ENCODE measurements at places on chromosomes 5 and 9.

DNA sequence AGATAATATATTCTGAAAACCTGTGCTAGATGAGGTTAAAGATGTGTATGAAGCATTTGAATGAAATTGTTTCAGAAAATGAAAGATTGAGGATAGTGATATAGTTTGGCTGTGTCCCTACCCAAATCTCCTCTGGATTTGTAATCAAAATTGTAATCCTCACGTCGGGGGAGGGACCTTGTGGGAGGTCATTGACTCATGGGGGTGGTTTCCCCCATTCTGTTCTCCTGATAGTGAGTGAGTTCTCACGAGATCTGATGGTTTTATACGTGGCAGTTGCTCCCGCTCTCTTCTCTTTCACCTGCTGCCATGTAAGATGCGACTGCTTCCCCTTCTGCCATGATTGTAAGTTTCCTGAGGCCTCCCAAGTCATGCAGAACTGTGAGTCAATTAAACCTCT, 2.0 kb upstream of the TEX48 start:
- DNase-seq, result no peak

DNA sequence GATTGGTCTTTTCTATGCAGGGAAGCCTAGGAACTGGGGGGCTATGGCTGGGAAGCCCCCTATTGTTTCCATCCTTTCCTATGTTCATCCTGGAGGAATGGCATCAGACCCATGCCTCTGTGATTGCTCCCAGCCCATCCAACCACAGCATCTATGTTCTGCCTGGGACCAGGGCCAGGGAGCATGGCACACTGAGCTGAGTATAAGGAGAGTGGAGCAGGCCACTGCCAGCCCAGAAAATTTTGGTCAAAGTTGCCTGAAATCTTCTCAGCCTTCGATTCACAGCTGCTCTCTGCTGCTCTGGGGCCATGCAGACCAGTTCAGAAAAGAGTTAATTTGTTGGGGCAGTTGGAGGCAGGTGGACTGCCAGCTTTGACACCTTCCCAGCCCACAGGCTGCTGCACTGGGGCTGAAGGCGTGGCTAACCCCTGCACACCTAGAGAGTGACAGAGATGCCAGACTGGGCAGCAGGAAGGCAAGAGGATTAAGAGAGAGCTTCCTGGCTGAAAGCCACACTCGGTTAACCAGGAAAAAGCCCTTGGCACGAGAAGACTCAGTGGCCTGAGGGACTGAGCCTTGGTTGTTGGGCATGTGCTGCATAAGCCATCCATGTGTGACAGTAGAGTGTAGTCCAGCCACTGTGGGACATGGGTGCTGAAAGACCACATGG, 12.1 kb downstream of the TGFBI start:
- DNase-seq, result no peak

DNA sequence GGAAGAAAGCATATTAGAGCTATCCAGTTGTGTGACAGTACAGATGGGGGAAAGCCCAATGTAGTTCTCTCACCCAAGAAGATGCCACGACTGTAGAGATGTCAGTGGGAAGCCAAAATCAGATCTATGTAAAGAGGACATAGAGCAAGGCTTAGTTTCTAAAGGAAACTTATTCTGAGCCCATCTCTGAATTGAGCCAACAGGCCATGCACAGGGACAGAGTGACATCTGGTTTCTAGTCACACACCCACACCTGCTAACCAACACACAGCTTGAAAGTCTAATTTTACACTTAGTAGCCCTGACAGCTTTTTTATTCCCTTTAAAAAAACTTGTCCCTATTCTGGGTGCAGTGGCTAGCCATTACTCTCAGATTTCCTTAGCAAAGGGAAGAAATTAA, 22.3 kb downstream of the PRELID2 start:
- DNase-seq, result no peak

DNA sequence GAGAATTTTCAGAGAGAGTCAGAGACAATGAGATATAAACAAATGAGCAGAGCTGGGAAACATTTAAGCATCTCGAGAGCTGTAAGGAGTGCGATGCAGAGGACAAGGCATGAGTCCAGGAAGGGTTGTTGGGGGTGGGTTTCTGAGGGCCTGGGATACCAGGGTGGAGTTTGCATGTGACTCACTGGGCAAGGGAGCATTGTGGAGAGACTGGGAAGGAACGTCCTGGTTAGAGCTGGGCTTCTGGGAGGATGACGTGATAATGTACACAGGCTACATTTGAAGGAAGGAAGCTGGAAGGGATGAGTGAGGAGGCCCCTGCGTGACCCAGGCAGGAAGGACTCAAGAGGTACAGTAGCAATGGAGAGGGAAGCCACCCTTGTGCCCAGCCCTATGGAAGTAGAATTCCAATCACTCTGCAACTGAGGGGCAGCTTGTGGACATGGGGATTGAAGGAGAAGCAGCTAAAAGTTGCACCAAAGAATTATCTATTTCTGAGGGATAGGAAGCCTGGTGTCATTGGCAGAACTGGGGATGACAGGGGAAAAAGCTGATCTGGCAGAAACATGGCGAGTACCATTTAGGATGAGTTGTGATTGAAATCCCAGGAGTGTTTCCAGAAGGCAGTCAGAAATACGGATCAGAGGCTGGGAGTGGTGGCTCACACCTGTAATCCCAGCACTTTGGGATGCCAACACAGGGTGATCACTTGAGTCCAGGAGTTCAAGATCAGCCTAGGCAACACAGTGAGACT, 59.3 kb upstream of the AFAP1L1 start:
- DNase-seq, result no peak

- DNase-seq, result no peak
Observed at GRCh38 chr5:159456261-159456660, 126.0 kb upstream of the IL12B start.

GRCh38 chr9:128026255-128026772, 40.8 kb downstream of the NAIF1 start:
- DNase-seq, result no peak

Measured in eye (tissue), 1 donor.